SK-N-DZ (cell line): ENCODE measurements at places on chromosomes 1 and 21.

GRCh38 chr1:150268340-150268704 is 494 bp downstream of the APH1A start:
- DNase-seq, result no peak

DNA sequence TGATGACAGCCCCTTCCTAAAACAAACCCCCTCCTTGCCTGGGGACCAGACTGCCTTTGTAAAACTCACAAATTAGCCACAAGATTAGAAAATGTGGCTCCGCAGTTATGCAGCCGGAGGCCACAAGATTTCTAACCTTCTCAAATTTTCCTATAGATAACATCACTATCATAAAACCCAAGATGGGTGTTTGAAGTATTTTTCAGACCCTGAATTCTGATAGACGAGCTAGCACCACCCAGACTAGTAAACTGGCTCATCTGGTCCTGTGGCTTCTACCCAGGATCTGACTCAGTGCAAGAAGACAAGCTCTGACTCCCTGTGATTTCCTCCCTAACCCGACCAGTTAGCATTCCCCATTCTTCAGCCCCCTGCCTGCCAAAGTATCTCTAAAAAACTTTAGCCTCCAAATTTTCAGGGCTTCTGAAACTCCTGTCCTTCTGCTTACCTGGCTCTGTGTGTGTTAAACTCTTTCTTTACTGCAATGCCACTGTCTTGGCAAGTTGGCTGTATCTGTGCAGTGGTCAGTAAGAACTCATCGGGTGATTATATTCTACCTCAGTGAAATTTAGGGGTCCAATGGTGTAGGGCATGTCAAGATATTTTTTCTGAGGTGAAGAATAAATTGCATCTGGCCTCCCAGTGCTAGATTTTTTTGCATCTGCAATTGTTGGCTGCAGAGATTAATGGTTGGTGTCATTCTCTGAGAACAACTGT is 102.1 kb downstream of the S1PR1 start:
- no peak for DNase-seq

DNA sequence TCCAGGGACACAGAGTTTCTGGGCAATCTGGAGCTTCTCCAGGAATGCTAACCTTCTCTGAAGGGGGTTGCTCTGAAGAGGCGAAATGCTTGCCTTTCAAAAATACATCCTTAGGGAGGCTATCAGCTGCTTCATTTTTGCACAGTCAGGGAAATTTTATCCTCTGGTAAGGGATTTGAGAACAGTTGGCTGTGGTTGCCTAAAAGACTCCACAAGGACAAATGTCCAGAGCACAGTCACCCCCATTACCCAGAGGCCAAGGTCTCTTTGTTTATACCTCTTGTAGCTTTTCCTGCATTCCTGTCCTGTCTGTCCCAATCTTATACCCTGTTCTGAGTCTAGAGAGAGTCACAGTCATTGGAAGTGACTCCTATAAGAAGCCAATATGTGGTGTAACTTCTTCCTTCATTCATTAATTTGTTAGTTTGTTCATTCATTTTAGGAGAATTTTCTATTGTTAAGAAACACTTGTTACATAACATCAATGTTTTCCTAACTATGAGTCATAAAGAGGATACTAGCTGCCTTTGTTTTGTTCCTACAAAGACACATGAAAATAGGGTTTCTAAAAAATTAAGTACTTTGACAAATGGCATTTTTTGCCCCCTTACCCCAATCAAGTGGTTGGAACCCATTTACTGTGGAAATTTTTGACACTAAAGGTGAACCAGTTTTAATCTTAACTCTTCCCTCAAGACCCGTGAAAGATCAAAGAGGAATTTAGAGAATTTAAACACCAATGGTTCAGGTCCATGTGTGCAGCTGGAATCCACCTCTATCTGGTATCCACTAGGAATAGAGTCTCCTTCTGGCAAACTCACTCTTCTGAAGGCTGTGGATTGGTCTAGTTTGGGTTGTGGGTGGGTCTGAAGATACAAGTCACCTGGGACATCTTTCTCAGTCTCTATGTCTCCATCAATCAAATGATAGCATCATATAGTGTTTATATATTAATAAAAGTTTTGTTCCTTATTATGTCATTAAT is 47.1 kb downstream of the GPR88 start:
- no peak for DNase-seq

DNA sequence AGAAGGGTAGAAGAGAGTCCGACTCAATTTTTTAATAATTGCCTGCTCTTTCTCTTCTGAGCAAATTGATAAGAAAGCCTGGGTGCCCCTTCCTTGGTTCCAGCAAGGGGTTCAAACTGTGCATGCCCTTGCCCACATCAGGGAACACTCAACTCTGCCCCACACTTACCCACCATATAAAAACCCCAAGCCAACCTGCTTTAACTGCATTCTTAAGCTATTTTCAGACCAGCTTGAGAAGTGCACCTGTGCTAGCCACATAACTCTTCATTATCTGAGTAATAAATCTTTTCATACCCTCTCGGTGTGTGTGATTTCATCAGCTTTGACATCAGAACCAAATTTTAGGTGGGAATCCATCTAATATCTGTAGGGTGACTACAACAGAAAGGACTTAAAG is 509.6 kb downstream of the MRPL39 start:
- no peak for DNase-seq

DNA sequence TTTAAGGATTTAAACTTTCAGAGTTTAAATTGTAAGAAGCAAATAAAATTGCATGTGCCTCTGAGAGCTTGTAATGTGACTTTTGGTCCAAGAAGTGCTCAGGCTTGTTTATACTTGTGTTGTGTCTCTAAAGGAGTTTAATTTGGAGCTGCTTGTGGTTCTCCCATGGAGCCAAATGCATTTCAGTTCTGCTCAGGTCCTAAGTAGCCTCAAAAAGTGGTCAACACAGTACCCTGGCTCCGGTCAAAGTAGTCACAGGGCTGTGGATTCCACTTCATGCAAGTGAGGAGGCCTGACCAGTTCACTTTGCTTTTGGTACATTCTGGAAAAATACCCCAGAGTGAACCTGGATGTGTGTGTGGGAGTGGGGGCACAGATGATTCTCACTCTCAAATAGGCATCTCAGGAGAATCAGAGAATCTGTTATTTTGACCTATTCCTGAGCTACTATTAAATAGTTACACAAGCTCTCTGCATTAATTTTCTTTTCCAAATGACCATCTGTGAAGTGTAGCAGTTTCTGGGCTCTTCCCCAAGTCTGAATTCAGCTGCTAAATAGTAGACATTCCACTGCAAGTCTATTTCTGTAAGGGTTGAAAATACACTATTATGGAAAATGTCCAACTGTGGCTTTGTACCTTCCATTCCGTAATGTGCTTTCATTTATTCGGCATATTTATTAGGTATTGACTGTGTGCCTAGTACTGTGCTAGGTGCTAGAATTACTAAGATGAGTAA is 31.7 kb upstream of the AGO1 start:
- DNase-seq, result no peak

- DNase-seq, result no peak
Measured at GRCh38 chr1:153532769-153533599, 2.8 kb downstream of the S100A6 start.

DNA sequence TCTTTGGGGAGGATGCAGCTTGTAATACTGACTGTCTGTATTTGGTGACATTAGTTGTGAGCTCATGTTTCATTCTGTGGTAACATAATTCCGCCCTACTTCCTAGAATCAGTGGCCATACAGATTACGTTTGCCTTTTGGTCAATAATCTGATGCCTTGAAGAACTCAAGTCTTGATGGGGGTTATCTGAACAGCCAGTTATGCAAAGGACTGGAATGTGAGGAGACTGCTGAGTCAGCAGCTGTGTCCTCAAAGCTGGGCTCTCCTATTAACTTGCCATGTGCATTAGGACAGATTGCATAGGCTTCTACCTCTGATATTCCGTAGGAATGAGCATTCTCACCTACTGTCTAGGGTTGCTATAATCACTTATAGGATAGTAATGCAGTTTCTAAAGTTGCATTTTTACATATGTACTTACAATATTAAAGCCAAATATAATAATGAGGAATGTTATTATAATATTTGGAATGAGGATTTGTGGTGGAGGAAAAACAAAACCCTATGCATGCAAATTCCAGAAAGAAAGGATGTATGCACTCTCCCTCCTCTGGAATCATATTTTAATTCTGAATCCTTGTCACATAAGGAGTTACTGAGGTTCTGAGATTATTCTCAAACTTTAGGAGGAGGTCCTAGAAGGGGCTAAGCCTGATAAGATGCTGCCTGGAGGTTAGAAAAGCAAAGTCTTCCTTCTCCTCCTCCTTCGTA is 116.0 kb downstream of the NOS1AP start:
- DNase-seq, result peak; percentile 43

DNA sequence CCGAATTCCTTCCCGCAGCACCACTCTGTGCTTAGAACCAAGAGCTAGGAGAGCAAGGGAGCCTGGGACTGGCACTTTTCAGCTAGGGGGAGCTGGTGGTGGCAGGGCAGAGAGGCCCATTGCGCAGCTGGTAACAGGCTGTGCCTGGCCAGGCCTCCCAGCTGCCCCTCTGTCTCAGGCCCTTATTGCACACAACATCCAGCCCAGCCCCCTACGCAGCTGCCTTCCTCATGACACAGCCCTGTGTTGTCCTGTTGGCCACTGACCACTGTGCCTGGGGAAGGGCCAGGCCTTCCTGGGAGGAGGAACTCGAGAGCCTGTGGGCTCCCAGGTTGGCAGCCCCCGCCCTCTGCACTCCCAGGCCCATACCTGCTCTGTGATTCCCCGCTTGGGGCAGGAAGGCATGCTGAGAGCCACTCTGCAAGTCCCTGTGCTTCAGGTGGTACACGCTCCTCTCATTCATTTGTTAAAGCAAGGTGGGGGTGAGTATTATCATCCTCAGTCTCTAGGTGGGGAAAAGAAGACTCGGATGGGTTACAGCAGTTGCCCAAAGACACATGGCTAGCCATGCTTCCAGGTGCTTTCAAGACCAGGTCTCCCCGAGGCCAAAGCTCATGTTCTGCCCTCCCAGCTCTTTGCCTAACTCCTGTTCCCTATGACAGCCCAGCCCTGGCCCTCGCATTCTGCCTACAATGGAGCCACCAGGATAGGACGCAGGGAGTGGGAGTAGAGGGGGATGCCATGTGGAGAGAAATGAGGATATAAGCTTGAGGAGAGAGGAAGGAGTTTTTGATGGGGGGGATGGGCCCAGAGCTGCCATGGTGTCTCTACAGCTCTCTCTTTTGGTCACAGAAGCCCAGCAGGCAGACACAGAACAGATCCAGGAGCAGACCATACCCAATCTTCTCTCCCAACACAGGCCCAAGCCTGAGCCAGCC is 81.8 kb downstream of the TMEM53 start:
- no peak for DNase-seq
